ENCODE measurements at places on chromosomes 6 and 20. TPM values are rescaled to one million over a fixed set of nuclear protein-coding genes. Genes with fewer than 3 reads are reported as not detected.

Gene DPPA5
- polyA plus RNA-seq = not detected

Gene KHDC1L
- polyA plus RNA-seq = 0.87 TPM

Gene NKAPL
- polyA plus RNA-seq = 0.74 TPM

Gene TASP1
- polyA plus RNA-seq = 8.0 TPM

Gene ZBTB46
- 18.9 TPM for polyA plus RNA-seq

Gene TXLNB
- 102 TPM for polyA plus RNA-seq

Gene KCNG1
- polyA plus RNA-seq = 0.54 TPM

Gene EPPIN
- not detected for polyA plus RNA-seq

GRCh38 chr6:17278289-17279063, 2.7 kb upstream of the RBM24 start:
- DNase-seq = peak; percentile 47

DNA sequence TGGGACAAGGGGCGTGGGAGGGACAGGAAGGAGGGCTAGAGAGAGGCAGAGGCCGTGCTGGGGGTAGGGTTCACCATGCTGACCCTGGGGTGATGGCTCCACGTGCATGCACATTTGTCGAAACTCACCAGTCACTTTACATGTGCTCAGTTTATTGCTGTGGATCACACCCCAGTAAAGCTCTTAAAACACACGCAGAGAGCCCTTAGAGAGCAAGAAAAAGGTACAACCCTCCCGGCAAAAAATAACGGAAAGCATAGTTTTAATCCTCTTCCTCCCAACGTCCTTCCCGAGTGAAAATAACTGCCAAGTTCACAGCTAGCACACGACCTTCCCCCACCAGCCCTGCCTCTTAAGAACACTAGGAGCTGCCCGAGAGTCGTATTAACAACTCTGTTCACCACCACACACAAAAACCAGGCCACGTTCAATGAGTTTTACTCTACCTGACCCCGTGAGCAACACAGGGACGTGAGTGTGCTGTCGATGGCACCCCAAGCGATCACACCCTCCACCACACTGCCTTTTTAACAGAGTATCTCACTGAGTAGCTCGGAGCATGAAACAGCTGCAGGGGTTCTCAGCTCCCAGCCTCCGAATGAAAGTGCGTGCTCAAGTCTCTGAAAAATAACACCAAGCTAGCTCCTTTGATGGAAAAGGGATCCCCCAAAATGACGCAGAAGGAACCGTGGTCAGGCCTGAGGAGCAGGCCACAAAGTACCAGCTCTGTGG, 39.7 kb downstream of the TAF4 start:
- peak; percentile 90 for DNase-seq

- no peak for DNase-seq
Observed at GRCh38 chr20:45020236-45020886, 54.0 kb downstream of the STK4 start.

- DNase-seq = no peak
Observed at GRCh38 chr20:50278684-50279531, 88.3 kb downstream of the CEBPB start.

DNA sequence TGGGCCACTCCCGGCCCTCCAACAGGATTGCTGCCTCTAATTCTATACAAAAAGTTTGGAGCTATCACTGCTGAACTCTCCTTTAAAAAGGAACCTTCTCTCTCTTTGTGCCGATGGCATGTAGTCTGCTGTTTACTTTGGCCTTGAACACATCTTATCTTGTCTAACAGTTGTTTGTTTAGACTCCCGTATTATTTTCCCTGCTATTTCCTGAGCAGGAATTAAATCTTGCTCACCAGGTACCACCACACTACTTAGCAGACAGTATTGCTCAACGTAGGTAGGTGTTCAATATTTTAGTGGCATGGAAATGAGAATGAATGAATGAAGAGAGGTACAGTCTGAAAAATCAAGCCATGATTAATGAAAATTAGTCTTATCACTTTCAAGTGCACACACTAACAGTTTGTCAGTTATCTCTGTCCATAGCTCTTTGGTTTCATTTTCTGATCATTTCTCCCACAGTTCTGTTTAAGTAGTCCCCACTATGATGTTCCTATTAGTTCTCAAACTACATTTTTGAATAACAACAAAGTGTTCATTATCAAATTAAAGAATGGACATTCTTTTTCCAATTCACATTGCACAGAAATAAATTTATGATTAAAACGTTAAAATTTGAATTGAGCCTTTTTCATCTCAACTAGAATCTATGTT, 6.8 kb upstream of the HEY2 start:
- DNase-seq = no peak

DNA sequence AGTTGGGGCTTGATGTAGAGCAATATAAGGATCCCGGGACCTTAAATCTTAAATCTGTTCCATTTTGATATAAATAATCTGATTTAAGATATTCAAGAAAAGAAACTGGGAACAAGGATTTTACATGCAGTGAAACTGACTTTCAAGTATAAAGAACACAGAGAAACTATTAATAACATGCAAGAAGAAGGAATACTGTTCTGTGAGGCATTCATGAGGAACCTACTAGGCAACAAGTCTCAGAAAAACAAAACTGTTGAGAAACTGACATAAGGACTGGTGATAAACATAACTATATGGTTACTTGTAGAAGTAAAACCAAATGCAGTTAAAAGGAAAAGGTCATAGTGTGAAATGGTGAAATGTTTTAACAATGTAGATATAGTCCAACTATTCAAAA, 15.8 kb downstream of the HDDC2 start:
- no peak for DNase-seq

DNA sequence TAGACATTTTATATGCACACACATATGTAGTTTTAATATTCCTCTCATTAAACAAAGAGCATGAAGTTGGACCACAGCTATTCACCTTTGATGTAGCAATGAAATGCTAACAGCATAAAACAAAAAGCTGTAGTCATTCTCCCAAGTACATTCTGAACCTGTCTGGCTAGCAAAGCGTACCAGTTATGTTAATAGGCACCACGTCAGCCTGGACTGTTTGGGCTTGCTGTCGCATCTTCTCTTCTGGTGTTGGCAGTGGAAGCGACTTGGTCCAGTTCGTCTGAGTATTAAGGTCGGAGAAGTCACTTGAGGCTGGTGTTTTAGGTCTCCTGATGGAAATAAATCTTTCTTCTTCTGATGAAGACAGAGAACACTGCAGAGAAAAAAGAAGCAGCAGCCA, 42.8 kb downstream of the HEBP2 start:
- DNase-seq = no peak

GRCh38 chr6:152566103-152566875, 70.9 kb downstream of the SYNE1 start:
- DNase-seq = no peak

DNA sequence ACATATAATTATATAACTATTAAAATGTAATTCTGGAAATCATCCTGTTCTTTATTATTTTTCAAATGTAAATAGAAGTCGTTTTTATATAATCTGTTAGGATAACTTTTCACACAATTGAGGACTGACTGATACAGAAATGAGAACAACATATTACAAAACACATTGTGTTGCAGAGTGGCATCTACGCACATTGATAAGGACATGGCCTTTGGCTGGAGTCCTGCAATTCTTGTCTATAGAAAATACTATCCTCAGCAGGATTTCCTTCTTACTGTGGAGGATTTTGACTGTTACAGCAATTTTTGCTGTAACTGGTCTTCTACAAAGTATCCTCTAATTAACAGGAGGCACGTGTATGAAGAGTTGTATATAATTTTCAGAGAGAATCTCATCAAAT, 19.8 kb downstream of the SH3BGRL2 start:
- no peak for DNase-seq

DNA sequence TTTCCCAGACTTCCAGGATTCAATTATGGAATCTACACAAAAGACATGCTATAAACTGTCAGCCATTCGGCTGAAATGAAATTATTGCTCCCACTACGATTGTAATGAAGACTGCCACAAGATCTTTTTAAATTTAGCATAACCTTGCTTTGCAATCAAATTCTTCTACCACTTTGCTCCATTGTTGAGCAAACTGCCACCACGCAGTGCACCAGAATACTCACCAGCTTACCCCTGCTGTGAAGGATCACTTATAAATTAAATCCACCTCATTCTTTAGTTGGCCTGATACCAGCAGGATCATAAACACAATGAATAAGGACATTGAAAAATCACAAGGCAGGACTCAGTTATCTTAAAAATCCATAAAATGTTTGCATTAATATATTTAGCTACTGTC, 151.8 kb upstream of the PRND start:
- DNase-seq = no peak

GRCh38 chr6:28648035-28648877, 122.6 kb downstream of the GPX5 start:
- DNase-seq = peak; percentile 86

DNA sequence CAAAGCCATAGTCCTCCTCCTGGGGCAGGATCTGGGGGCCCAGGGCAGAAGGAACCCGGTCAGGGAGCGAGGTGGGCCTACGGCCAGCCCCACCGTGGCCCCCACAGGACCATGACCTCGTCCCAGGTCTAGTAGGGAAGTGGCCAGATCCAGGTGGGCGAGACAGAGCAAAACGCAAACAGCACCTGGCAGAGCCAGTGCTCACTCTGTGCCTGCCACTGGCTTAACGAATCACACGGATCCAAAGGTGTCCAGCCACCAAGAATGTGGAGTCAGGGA, 169.7 kb downstream of the PREX1 start:
- no peak for DNase-seq

DNA sequence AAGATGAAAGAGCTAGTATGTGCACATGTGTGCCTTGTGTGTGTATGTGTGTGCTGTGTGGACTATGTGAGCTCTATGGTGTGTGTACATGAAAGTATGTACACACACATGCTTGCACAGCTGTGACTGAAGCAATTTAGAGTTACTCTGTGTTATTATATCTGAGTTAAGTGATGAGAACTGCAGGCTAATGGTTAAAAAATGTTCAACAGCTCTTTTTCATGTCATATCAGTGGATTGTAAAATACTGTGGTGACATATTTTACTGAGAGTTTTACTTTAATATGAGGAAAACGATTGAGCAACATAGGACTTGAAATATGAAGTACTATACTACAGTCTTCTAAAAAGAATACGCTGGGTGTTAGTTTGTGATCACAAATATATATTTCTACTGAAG, 195.7 kb upstream of the KCNK16 start:
- no peak for DNase-seq

GRCh38 chr6:15107644-15108382, 138.1 kb upstream of the JARID2 start:
- no peak for DNase-seq

DNA sequence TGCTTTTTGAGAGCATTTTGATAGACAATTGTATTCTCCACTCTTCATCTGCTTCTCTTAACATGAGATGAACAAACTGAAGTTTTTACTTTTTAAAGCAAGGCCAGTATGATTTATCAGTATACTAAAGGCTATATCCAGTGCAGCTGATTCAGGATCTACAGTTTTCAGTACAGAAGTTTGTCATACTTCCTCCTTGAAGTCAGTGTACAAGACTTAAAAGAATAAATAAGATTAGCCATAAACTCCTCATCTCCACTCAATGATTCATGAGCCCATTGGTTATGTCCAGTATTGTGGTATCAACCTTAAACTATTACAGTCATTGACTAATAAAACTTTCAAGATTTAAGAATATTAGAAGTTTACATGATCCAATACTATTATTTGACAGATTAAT, 374.8 kb upstream of the EPHA7 start:
- DNase-seq = no peak

- no peak for DNase-seq
Observed at GRCh38 chr6:15829156-15829555, 166.3 kb upstream of the DTNBP1 start.

- no peak for DNase-seq
Observed at GRCh38 chr20:46739431-46740213, 30.2 kb downstream of the SLC2A10 start.

DNA sequence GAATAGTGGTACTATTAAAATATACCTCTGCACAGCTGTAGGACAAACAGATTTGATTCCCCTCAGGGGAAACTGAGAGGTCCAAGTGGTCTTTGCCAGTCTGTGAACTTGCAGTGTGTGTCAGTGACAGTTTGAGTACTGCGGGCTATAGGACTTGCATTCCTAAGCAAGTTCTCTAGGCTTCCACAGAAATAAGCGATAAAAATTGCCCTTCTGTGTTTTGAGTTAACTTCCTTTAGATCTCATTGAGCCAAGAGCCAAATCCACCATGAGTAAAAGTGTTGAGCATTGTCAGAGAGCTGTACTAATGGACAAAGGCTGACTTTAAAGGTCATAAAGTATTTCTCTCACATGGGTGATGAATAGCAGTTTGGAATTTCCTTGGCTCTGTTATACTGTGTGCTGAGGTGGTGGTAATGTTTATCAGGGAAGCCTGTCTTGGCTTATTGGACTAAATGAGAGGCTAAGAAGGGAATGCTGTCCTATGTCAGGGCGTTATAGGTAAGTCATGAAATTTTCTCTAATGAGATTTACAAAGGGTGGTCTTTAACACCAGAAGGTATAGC, 122.6 kb upstream of the MAP3K7 start:
- DNase-seq = peak; percentile 33

- no peak for DNase-seq
Observed at GRCh38 chr6:108242721-108243120, 18.1 kb downstream of the SNX3 start.

GRCh38 chr6:139161169-139161568, 26.3 kb downstream of the HECA start:
- no peak for DNase-seq

DNA sequence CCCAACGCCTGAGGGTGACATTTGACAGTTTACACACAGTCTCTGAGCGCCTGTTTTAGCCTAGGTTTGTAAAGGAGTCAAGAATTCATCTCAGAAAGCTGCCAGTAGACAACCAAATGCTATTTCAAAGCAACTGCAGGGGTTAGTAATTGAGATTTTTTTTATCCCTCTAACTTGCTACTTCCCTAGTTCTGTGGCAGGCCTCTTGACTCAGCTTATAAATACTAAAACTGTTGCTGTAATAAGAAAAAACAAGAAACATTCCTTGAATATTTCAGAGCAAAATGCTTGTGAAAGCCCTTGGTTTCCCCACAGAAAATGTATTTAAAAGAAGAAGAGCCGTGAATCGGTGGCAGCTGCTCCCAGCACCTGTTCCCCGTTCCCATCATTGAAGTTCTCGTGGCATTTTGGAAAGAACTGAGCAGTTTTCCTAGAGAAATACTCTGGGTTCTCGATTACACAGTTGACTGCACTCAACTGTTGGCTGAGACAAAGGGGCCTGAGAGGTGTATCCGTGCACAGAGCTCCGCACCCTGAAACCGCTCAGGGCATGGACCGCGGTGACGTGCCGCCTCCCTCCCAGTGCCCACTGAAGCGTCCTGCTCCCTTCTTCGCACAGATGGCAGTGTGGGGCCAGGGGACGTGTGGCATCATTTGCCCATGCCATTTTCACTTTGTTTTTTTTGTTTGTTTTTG, 20.9 kb downstream of the DLL1 start:
- peak; percentile 65 for DNase-seq
